ENCODE measurements at places on chromosomes 4 and X.

DNA sequence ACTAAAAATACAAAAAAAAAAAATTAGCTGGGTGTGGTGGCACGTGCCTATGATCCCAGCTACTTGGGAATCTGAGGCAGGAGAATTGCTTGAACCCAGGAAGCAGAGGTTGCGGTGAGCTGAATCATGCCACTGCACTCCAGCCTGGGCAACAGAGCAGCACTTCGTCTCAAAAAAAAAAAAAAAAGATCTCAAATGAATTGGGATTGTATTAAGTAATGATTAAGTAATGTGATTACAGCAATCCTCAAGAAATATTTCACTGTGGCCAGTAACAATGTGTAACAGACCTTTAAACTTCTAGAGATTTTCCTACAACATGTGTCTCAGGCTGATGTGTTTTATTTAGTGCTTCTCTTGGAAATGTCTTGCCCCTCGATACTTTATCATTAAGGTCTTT lies 46.8 kb downstream of the PKD2 start:
- DNase-seq, result no peak

- no peak for DNase-seq
Measured at GRCh38 chr4:71300964-71301363, 37.9 kb upstream of the SLC4A4 start.

DNA sequence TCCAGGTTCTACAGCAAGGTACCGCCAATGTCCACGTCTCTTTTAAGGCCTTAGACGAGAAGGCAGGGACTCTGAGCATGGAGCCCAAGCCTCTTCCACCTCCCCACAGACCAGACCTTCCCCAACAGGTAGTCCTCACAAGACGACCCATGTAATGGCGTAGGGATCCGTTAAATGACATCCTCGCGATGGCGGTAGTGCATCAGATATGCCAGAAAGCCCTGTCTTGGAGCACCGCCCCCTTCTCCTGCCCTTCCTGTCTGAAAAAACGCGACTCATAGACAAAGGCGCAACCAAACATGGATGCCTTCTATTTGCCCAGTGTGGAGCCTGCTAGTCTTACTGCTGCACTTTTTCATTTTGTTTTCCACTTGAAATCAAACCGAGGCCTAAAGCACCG lies 185.4 kb downstream of the OR13H1 start:
- DNase-seq, result no peak

DNA sequence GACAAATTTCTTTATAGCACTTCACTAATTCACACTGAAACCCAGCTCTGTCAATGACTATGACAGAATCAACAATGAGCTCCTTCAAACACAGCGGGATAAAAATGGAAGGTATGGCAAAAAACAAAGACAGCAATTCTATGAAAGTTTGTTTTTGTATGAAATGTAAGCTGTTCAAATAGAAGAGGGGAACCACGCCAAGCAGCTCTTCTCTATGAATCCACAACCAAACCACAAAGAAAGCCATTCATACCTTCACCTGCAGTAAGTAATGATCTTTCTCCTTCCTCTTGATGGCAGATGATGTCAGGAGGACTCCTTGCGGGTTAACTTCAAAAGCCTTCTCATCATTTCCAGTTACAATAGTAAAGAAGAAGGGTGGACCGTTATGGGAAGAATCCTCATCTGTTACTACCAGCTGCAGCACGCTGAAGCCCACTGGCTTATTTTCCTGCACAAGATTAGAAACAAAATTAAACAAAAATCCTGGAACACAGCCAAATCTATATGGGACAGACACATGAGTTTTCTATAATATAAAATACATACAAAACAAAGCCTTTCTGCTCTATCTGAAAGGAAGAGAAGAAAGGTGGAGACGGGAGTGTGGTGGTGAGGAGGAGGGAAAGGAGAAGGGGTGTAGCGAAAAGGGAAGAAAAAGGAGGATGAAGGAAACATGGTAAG lies 48.9 kb upstream of the MTNR1A start:
- no peak for DNase-seq

GRCh38 chr4:55008166-55009056 lies 117.0 kb downstream of the KDR start:
- no peak for DNase-seq

DNA sequence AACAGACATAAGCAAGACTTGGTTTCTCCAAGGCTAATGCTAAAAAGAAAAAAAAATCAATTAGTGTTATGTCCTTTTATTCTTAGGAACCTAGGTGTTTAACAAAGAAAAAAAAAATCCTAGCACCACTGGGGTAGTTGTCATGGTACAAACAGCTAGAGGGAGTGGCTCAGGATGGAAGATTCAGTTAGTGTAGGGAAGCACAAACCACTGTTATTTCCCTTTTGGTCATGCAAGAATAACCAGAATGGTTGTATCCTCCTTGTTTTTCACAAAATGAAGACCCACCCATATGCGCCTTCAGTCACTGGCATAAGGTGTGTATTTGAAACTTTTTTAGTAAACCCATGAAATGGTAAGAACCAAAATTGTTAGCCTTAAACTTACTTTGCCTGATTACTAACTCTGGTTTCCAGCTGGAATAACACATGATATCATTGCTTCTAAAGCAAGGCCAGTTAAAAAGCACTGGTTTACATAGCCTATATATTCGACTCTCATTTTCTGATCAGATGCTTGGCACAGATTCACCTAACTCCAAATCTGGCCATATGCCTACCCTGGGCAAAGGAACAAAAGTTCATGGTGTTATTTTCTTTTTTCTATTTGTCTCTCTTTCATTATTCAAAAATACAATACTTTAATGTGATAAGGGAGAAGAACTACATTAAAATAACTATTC lies 132.6 kb downstream of the SCFD2 start:
- DNase-seq, result no peak

Data from right cardiac atrium (tissue), 5 donors.